ENCODE measurements at places on chromosomes 3 and 15.

GRCh38 chr15:39438260-39438659 is 142.6 kb upstream of the THBS1 start:
- DNase-seq, result no peak

- no peak for DNase-seq
Measured at GRCh38 chr15:81418444-81418843, 44.4 kb upstream of the TMC3 start.

- DNase-seq, result no peak
Measured at GRCh38 chr15:64808785-64809453, 16.5 kb downstream of the PIF1 start.

DNA sequence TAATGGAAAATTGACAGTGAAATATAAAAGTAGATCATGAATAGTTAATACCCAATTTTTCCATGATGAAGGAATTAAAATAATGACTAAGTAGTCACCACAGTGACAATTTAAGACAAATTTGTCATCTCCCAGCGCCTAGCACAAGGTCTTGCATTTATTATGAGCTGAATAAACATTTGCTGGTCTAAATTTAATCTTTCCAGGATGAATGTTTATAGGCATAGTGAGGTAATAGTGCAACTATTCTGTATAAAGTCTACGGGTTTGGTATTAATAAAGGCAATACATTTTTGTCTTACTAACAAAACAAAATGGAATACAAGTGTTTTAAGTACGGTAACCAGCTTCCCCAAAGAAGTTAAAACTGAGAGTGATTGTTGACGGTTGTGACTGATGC is 209.3 kb downstream of the CD47 start:
- DNase-seq, result no peak

- DNase-seq, result no peak
Measured at GRCh38 chr3:131711114-131711768, 208.5 kb upstream of the MRPL3 start.

DNA sequence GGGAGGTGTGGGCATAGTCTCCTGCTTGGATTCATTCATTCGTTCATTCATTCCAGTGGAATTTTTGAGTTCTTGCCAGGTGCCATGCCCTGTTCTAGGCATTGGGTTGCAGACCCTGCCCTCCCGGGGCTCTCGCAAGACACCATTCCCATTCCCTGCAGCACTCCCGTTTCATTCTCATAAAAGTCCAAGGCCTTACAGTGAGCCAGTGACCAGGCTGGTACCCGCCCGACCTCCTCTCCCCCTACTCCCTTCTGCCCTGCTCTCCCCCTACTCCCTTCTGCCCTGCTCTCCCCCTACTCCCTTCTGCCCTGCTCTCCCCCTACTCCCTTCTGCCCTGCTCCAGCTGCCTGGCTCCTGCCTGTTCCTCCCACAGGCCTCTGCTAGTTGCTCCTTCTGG is 41.9 kb downstream of the AMOTL2 start:
- DNase-seq, result no peak

GRCh38 chr3:20280257-20280656 is 94.3 kb upstream of the SGO1 start:
- DNase-seq, result no peak

- DNase-seq, result no peak
Measured at GRCh38 chr3:39329493-39329892, at the start of gene CCR8. Gene CCR8 (plus strand): TSS chr3:39329709. CDS start chr3:39332332, 2,623 bp downstream.

GRCh38 chr15:60400944-60401343 is 3.2 kb upstream of the ANXA2 start:
- no peak for DNase-seq

GRCh38 chr15:70488002-70488605 is 275.3 kb downstream of the UACA start:
- peak; percentile 91 for DNase-seq

DNA sequence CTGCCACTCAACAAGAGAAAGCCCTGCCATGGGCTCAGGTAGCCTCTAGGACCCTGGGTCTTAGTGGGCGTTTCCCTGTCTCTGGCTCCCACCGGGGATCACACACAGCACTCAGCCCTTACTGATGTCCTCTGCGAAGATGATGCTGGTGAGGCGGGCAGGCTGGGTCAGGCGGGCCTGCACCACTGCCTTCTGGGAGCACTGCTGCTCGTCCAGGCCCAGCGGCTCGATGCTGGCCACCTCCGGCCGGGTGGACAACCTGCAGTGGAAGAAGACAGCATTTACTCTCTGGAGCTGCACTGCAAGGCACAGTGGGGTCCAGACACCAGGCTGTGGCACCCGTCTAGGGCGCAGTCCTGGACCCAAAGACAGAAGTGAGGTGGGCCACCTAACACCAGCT is 20.5 kb downstream of the NUP210 start:
- no peak for DNase-seq

DNA sequence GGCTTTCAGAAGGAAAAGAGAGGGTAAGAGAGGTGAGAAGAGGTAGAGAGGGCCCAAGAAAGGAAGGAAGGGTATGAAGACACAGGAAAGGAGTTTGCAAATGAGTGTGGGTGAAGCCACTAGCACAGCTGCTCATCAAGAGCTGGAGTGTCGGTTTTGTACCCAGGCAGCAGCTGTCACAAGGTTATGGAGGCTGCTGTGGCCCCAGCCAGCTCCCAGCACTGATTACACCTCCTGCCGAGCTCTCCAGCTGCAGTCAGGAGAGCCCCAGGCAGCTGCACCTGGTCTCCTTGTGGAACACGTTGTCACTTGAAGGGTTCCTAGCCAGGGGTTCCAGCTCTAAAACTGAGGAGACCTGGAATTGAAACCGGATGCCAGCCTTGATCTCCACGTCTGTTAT is 60.4 kb upstream of the CHD2 start:
- no peak for DNase-seq

- no peak for DNase-seq
Measured at GRCh38 chr15:51223771-51224229, 114.6 kb downstream of the CYP19A1 start.

GRCh38 chr3:148428862-148429605 is 268.7 kb upstream of the AGTR1 start:
- DNase-seq, result no peak

GRCh38 chr3:29416514-29416913 is 135.6 kb downstream of the RBMS3 start:
- DNase-seq, result no peak

- no peak for DNase-seq
Measured at GRCh38 chr15:84112025-84112424, 123.5 kb upstream of the GOLGA6L4 start.

- no peak for DNase-seq
Measured at GRCh38 chr15:88249220-88249619, 7.3 kb downstream of the NTRK3 start.

GRCh38 chr3:67704322-67704721 is 49.9 kb upstream of the SUCLG2 start:
- DNase-seq, result no peak

GRCh38 chr15:20340931-20341661 is 200.5 kb downstream of the GOLGA6L6 start:
- DNase-seq, result peak; percentile 72

DNA sequence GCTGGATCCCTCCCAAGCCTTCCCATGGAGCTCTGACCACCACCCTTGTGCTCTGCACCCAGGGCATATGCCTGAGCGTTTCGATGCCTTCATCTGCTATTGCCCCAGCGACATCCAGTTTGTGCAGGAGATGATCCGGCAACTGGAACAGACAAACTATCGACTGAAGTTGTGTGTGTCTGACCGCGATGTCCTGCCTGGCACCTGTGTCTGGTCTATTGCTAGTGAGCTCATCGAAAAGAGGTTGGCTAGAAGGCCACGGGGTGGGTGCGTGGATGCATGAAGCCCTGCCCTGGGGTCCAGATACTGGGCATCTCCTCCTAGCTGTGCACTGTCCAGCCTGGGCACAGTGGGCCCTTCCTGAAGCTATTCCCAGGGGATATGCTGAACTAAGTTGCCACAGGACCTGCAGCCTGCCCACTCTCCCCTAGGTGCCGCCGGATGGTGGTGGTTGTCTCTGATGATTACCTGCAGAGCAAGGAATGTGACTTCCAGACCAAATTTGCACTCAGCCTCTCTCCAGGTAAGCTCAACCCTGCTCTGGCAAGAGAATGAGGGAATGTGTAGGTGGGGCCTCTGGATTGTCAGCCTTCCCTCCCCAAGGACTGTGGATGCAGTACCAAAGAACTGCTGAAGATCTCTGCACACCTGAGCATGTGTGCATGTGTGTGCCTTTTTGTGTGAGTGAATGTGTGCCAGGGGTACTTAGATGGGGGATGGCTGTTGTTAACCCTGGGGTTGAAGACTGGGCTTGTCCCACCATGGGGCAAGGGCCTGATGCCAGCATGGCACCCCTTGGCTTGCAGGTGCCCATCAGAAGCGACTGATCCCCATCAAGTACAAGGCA is 2.1 kb downstream of the MYD88 start:
- no peak for DNase-seq

DNA sequence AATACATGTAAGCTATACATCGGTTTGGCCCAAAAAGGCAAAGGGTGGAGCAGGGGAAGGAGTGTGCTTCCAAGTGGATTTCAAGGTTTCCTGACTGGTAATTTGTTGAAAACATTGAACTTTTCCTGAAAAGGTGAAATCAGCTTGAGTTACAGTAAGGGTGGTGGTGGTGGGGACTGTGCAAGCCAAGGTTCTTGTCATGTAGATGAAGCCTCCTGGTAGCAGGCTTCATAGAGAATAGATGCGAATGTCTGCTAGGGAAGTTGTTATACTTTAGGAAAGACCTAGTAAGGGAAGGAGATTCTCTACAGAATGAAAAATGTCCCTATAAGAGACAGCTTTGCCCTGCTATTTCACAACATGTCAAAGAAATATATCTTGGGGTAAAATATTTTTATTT is 528.2 kb upstream of the CBLB start:
- no peak for DNase-seq

DNA sequence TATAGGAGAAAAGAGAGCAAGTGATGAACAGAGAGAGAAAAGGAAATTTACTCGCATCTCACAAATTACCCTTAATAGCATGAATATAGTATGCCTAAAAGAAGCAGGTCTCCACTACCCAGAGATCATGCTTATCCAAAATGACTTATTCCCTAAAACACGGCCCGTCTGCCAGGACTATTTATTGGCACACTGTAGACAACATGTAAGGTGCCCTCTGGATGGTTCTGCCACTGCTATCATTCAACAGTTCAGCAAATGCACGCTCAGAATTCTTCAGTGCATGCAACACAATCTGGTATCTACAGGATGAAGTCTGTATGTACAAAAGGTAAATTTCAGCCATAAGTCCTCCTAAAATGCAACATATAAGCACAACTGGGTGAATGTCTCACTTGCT is 465.8 kb downstream of the SHQ1 start:
- DNase-seq, result no peak

DNA sequence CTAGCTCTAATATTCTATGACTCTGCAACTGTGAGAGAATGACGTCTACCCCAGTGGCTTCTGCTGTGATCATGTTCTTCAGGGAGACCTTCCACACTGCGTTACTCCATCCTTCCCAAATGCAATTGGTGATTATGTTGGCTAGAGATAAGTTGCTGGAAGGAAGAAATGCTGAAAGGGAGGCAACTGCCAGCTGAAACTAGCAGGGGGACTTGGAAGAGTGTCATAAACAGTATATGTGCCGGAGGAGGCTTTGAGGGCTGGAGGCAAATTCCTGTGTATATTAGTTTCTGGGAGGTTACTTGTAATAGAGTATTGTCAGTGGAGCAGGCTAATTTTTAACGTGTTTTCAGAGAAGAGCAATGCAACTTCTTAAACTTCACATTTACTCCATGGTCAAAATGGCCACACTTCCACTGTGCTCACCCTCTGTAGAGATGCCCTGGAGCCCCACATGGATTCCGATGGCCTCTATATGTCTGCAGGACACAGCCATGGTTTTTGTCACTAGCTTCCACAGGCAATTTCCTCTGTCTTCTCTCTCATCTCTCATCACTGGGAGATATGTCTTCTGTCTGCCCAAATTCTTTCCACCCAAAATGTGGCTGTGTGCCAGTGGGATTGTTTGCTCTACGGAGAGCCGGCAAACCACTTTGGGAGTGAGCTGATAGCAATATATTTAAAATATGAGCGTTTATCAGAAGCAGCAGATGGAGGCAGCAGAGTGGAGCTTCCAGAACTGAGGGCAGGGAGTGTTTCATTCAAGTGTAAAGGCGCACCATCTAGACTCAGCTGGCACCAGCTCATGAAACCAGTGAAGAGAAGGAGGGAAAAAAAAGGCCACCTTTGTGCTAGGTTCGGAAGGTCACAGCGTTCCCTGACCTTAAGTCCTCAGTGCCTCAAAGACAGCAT is 13.3 kb upstream of the CD47 start:
- no peak for DNase-seq

DNA sequence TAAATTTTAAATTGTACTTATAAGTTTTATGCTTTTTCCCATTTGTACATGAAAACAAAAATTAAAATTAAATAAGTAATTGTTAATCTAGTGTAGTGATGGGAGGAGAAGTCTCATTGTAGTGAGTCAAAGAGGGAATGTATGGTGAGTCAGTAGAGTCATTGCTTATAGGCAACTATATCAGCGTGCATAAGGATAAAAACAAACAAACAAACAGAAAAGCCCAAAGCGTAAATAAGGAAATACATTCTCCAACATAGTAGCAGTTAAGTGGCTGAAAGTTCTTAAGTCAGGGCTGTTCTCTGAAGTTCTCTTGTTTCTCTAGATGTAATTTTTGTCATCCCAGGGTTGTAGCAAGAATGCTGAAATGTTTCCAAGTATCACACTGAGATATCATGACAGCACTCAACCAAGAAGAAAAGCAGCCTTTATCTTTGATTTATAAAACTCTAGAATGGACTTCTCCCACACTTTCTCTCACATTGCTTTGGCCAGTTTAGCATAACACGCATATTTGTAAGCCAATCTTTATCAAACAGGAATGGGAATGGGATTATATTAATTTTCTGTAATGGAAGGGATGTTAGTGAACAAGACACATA is 184.1 kb upstream of the TP63 start:
- DNase-seq, result no peak

DNA sequence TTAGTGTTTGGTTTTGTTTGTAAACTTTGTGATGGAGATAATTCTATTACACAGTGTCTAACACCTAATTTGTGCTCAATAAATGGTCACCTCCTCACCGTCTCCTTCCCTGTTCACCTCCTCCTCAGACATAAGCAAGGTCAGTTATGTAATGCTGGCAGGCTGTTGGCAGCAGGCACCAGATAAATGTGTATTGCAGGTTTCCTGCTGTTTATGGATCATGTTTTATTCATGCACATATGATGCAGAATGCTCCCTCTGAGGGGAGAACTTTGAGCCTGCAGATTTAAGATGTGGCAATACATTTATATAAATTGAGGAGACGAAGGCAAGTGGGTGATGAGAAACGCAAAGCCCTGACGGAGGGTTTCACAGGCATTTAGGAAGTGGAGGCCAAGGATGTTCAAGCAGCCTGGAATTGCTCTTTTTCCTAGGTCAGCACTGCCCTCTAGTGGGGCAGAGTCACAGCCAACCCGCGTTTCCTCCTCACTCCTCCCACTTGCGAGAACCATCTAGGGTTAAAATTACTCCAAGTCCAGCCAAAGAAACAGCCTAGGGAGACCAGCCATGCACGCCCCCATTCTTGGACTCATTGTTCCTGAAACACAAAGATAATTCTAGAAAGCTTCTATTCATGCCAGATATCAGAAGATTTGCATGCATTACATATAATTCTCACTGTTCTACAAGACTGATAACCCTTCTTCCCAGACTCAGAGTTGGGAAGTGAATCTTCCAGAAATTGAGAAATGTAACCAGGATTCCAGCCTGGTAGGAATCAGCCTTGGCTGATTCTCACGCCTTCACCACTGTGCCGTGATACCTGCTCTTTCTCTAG is 228.7 kb downstream of the SLCO3A1 start:
- DNase-seq, result peak; percentile 80
